ENCODE measurements at places on chromosomes 11 and 22.
A peak's percentile ranks its signal among the peaks of the same experiment; 100 is the strongest.

DNA sequence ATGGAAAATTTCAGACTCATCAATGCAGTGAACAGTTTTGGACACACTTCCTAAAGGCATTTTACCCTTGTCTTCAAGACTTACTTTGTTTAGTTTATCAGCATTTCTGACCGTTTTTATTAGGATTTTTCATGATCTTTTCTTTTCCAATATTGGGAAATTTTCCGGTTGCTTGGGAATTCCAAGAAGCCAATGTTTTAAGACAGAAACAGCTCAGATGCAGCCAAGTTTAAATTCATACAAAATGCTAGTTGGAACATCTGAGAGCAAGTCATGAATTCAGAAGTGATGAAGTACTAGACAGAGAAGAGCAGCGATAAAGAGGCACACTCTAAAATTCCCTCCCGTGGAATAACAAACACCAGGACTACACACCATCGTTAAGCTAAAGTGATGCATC is 68.6 kb downstream of the RAB38 start:
- DNase-seq = no peak

DNA sequence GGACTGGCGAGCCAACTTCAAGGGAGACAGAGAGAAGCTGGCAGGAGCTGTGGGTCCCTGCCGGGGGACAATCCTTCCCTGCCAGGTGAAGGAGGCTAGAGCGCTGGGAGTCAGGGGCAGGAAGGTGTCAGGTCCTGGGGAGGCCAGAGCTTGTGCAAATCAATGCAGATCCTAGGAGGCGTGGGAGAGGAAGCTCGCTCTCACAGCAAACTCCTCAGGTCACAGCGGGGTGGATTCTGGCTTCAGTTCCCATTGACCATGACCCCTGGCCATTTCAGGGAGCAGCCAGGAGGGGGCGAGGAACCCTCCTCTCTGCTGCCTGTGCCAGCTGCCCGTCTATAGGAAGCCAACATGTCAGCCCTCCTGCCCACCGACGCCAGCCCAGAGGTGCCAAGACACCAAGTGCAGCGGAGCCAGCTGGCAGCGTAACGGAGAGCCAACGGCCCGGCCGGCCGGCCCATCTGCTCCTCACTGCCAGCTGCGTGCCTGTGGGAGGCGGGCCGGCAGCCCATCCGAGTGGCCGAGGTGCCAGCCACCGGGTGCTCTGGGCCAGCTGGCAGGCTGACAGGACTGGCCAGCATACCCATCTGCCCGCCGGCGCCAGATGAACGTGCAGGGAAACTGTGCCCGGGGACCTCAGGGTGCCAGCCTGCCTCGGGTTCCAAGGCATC is 374.8 kb downstream of the MIAT start:
- DNase-seq = no peak

- DNase-seq = no peak
These were observed 142.7 kb downstream of the FBXO7 start for GRCh38 chr22:32617271-32617670.

GRCh38 chr11:14189874-14190273 is 169.1 kb downstream of the RRAS2 start:
- no peak for DNase-seq

DNA sequence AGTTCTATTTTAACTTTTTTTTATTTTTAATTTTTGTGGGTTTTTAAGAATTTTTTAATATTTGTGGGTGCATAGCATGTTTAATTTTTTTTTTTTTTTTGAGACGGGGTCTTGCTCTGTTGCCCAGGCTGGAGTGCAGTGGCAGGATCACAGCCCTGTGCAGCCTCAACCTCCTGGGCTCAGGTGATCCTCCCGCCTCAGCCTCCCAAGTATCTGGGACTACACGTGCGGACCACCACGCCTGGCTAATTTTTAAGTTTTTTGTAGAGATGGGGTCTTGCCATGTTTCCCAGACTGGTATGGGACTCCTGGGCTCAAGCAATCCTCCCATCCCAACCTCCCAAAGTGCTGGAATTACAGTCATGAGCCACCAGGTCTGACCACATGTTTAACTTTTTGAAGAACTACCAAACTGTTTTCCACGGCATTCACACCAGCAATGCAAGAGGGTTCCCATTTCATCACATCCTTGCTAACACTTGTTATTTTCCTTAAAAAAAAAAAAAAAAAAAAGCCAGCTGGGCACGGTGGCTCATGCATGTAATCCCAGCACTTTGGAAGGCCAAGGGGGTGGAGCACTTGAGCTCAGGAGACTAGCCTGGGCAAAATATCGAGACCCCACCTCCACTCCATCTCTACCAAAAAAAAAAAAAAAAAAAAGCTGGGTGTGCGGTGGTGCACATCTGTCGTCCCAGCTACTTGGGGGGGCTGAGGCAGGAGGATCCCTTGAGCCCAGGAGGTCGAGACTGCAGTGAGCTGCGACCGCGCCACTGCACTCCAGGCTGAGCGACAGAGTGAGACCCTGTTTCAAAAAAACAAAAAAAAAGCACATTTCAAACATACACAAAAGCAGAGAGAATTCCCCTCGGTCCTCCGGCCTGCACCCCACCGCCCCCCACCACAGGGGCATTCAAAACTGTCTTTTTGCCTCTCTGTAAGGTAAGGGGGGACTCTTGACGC is 16.7 kb upstream of the TXNRD2 start:
- no peak for DNase-seq

GRCh38 chr11:64894070-64894811 is 15.8 kb upstream of the EHD1 start:
- peak; percentile 83 for DNase-seq

DNA sequence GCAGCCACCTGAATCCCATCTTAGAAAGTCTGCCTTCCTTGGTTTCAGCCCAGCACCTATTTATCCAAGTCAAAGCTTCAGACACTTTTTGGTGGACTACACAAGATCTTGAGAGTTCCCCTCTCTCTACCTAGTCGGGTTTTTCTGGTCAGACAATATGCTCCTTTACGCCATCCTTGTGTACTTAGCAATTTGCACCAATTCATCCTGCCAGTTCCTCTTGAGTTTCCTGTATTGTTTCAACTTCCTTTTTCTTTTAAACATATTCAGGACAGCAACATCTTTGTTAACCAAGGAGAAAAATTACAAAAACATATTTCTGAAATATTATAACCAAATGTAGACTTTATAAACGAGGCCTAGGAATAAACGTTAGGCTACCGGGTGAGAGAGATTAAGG is 368.2 kb upstream of the CADM1 start:
- no peak for DNase-seq

GRCh38 chr11:121418625-121419114 is 33.4 kb upstream of the SORL1 start:
- DNase-seq = no peak

GRCh38 chr22:50530877-50531545 is 1.2 kb upstream of the TYMP start:
- DNase-seq = peak; percentile 77

DNA sequence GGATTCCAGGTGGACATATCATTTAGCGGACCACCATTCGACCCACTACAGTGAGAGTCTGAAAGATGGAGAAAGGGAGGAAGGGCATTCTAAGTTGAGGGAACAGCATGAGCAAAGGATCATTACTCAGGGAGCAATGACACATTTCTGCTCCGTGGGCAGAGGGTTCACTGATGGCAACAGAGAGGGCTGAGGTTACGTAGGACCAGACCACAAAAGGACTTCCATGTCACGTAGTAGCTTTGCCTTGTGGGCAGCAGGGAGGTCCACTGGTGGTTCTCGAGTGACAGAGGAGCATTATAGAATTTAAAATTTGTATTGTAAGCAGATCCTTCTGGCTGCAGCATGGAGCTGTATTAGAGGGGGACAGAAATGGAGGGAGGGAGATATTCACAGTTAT is 109.7 kb upstream of the NAV2 start:
- no peak for DNase-seq

DNA sequence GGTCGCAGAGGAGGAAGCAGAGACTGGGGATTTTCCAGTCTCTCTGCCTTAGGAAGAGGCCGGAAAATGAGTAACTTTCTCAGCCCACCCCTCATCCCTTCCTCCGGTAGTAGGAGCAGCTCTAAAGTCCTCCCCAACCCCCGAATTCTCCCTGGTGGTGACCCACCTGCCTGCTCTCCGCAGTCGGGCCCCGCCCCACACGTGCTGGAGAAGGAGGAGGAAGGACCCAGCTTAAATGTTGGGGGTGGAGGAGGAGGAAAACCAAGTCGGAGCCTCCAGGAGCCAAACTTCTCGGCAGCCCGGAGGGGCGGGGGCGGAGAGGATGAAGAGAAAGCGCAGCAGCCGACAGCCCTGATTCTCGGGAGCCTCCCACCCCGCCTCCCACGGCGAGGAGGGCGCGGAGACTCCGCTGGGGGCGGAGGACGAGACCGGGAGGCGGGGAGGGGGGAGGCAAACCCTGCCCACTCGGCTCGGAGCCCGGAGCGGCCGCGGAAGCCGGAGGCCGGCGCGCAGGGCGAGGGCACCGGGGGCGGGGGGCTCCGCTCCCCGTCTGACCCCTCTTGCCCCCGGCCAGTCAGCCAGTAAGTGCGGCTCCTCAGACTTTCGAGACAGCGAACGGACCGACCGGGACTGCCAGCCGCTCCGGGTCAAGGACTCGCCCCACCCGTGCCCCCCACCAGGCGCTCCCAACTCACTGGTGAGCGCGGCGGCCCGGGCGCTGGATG is at the start of gene TPBGL:
TSS of gene TPBGL (plus strand) at position 464 of the 725 bp plus-strand sequence. CDS start 276 bp downstream, outside the sequence.
- DNase-seq = no peak

- no peak for DNase-seq
These were observed 1154.6 kb downstream of the JRKL start for GRCh38 chr11:97544431-97544830.

- no peak for DNase-seq
These were observed 71.2 kb downstream of the LRRC32 start for GRCh38 chr11:76599041-76600013.
